ENCODE measurements at places on chromosomes 12 and 14.

DNA sequence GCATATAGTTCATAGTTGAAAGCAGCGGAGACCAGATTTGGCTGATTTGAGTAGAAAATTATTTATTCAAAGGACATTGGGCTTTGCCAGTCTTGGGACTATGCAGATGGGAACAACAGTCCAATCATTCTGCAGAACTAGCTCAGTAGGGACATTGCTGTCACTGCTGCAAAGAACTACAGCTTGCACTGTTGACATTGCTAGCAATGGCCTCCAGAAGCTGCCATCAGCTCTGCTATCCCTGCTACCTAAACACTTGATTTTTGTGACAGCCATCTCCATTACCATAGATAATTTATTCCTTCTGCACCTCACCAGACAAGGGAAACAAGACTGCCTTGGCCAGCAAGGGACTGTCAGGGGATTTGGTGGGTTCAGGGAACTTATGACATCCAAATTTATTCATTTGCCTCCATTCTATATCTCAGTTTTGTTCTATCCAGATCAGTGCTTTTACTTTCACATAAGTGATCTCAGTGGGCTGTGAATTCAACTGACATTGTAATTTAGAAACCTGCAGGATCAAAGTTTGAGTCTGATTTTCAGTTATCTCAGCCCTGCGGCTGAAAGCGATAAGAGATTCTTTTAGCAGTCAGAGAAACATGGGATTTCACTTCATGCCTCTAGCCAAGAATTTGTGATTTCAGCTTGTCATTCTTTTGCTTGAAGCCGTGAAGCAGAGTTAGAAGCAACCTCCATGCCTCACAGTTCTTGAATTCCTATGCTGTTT is 136.7 kb upstream of the FBXO33 start:
- no peak for DNase-seq

- no peak for DNase-seq
Observed at GRCh38 chr12:104708891-104709290, 249.2 kb downstream of the SLC41A2 start.

GRCh38 chr12:66674495-66675122 is 4.3 kb downstream of the GRIP1 start:
- no peak for DNase-seq

DNA sequence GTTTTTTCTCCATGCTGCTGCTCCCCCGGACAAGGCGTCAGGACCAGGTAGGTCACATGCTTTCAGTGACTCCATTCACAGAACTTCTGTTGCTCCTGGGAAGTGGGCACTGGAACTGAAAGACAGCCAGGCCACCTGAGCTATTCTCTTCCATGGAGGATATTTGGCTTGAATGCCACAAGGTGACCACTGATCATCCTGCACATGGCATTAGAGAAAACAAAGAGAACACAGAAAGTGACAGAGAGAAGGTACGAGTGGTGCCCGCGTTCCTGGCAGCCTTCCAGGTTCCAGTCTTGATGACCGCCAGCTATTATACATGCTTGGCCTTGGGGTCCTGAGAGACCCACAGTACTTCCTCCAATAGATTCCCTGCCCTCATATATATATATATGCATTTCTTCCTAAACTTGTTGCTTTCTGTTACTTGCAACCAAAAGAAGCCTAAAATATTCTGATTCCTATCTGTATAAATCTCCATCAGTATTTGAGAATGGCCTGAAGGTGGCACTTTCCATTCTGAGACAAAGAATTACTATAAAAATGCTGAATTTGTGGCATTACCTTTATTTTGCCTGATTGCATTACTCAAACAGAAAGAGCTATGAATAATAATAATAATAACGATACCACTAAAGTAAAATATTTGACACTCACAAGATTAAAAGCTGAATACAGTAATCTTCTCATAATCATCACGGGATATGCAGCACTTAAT is 174.9 kb downstream of the FOXN3 start:
- no peak for DNase-seq

DNA sequence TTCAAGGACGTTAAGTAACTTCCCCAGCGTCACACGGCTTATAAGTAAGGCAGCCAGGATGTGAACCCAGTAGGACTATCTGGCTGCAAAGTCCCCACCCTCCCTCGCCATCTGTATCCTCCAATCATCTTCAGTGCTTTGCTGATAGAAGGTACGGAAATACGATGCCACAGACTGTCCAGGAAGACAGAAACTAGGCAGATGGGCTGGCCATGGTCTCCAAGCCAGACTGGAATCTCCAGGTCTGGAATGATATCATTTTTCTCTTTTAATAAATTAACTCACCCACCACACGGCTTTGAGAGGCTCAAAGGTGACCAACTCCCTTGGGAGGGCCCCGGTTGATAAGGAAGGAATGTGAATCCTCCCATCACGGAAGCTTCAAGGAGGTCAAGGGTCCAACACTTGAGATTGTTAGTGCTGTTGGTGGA is 16.3 kb upstream of the BDKRB1 start:
- DNase-seq, result no peak

DNA sequence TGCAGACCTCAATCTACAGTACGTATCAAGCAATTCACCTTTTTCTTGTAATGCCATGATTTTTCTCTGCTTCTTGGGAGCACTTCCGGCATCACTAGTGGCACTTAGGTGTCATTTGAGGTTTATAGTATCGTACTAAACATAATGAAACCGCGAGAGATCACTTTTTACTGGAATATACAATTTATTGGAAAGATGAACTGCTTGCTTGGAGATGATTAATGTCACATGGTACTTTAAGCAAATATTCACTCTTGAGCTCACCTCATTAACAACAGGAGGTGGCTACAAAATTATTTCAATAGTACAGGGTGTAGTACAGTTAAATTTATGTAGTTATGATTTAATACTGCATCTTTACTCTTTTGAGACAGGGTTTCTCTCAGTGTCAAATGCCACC is 11.5 kb downstream of the FUT8 start:
- no peak for DNase-seq

Data from stimulated activated CD4-positive, alpha-beta T cell treated with anti-CD3 and anti-CD28 coated beads, Interleukin-4, amount 100 ng/mL, for 24 hours (primary cell).